ENCODE measurements at places on chromosomes 13 and 19.
A peak's percentile ranks its signal among the peaks of the same experiment; 100 is the strongest.

GRCh38 chr13:30744056-30744680, 8.8 kb downstream of the ALOX5AP start:
- peak; percentile 43 for DNase-seq

DNA sequence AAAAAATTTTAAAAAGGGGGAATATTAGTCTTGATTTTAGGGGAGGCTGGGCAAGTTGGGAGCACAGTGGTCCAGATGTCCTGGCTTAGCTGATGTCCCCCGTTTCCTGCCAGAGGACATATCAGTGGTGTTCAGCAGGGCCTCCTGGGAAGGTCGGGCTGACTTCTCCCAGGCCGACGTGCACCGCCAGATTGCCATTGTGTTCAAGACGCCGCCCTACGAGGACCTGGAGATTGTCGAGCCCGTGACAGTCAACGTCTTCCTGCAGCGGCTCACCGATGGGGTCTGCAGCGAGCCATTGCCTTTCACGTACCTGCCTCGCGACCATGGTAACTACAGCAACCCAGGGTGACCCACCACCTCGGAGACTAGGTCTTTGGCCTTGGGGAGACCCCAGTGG, 6.4 kb upstream of the CLASRP start:
- DNase-seq, result no peak

DNA sequence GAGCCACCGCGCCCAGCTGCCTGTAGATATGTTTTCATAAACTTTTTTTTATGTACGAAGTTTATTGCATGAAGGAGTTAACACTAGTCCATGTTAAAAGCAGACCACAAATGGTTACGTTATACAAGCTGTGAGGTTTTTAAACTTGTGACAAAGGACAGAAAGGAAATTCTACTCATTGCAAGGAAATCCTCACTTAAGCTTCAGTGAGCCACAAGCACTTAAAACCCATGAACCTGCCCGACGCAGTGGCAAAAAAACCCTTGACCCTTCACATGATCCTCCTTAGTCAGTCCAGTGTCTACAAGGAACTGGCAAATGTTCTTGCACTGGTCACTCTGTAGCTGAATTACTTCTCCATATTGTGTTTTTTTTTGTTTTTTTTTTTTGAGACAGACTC, 4.2 kb downstream of the MPND start:
- no peak for DNase-seq

GRCh38 chr19:45179072-45179891, 698 bp downstream of the BLOC1S3 start:
- peak; percentile 30 for DNase-seq

DNA sequence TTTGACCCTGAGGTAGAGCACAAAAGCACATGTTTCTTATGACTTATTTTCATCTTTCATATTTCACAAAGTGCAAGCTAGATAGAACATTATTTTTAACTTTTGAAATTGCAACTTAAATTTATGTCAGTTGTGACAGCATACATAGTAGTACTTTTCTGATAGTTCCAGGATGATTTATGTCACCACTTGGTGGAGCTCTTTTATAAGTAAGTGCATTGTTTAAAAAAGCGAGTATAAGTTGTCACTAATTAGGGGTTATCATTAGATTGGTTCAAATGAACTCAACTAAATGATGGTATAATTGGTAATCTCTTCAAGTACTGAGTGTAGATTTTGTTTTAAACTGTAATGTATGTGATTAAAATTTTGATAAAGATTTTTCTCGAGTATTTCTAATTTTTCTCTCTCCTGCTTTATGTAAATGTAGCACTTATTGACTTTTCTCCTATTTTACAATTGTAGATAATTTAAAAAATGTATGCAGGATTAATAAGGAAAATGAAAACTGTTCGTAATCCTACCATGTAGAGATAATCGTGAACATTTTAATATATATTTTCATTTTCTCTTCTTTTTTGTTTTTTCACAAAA, 31.1 kb downstream of the RB1 start:
- peak; percentile 49 for DNase-seq

GRCh38 chr19:7312816-7313215, 18.6 kb upstream of the INSR start:
- DNase-seq, result no peak

GRCh38 chr19:46784262-46785053, 3.9 kb downstream of the SLC1A5 start:
- peak; percentile 80 for DNase-seq

GRCh38 chr13:102234618-102235017, 167.2 kb downstream of the FGF14 start:
- peak; percentile 48 for DNase-seq

GRCh38 chr19:13430790-13431582, 75.3 kb downstream of the CACNA1A start:
- DNase-seq, result peak; percentile 83

- peak; percentile 54 for DNase-seq
Measured at GRCh38 chr19:16834747-16835146, 5.5 kb downstream of the SIN3B start.

- peak; percentile 18 for DNase-seq
Measured at GRCh38 chr19:48962029-48962848, 2.9 kb upstream of the FTL start.

DNA sequence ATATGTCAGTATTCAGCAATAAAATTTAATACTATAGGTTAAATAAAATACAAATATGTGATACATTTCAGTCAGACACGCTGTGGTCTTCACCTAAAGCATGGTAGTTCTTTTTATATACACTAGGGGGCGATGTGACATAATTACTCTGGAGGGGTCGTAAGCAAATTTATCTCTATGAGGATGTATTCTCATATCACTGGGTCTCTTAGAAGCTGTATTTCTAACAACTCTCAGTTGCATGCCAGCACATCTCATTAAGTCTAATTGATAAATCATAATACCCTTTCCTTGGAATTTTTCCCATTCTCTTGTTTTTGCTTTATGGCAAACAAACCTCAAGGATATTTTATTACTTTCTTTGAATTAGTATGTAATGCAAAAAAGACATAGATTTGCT, 3.9 kb upstream of the PCDH17 start:
- DNase-seq, result peak; percentile 41
